ENCODE measurements at places on chromosomes 16 and 17.

GRCh38 chr16:10569621-10570020, 10.8 kb downstream of the EMP2 start:
- DNase-seq, result no peak

DNA sequence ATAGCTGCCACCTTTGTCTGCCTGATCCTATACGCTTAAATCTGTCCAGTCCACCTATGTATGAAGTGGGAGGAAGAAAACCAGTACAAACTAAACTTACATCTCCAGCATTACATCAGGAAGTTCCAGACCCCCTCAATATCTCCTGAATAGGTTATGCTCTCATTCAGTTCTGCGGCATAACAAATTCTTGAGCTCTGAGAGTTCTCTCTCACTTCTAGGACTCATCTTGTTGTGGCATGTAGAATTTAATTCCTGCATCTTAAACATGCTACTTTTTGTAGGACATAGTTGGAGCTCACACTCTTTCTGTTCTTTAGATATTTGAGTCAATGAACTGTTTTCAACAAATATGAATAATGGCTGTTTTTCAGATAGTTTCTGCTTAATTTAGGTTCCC, 662.5 kb downstream of the CDH11 start:
- no peak for DNase-seq

GRCh38 chr16:14057878-14058382, 13.2 kb upstream of the MRTFB start:
- DNase-seq, result peak; percentile 12

DNA sequence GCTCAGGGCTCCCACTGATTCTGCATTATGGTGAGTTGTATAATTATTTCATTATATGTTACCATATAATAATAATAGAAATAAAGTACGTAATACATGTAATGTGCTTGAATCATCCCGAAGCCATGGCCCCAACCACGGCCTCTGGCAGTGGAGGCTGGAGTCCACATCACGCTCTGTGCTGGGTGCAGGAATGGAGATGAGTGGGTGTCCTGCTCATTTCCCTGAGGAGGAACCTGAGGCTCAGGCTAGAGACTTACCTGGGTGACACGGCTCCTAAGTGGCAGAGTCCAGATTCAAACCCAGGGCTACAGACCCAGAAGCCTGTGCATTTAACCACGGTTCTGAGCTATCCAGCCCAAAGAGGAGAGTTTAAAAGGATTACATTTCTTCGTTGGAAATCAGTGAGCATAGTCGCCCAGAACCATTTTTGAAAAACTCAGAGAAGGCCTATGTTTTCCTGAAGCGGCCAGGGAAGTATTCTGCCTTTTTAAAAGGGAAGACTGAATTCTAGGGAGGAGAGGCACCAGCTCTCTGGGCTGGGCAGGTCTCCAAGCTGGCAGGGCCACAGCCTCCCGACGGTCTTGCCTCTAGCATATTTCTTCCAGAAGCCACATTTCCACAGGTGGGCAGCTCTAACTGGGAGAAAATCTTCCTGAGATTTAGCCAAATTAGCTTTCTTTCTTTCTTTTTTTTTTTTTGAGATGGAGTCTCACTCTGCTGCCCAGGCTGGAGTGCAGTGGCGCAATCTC, 6.7 kb downstream of the IL4R start:
- DNase-seq, result no peak

DNA sequence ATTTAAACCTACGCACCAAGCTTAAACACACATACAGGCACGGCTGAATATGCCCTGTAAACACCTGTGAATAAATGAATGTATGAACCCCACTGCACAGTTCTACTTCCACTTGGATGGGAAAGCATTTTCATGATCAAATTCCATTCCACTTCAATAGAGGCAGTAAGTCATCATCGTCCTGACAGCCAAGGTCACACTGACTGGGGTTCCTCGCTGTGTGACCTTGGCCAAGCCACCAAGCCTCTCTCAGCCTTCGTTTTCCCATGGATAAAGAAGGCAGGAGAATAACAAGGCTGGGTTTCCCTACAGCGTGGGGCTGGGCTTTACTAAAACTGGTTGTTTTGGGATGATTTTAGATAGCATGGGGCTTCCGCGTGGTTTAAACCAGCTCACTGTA, 82.8 kb downstream of the TBC1D16 start:
- no peak for DNase-seq

DNA sequence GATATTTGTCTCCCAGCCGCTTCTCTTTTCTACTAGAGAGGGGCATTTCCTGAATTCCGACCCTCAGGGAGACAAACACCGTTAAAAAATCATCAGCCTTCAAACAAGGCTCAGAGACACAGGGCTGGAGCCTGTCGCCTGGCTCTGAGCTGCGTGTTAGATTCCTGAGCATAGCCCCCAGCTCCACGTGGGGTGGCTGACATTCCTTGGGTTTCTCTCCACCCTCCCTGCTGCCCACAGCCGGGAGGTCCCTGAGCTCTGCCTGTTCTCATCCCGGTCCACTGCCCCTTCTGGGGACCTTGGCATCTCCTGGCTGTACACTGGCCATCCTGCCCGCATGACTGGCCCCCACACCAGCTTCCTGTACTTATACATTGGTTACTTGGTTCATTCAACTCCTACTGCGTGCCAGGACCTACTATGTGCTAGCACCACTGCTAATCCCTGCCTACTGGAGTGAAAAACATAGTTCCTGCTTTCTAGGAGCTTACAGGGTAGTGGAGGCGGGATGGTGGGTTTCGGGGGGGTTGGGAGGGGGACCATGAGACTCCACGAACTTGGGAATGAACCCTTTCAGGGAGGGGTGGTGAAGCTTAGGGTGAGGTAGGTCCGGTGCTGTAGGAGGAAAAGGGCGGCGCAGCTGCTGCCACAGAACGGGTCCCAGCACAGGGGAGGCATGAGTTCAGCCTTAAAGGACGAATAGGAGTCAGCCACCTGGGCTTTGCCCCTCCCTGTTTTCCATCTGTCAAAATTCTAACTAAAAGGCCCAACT, 52.1 kb upstream of the TMEM132E start:
- no peak for DNase-seq

- DNase-seq, result no peak
Observed at GRCh38 chr17:33007186-33007585, 15.5 kb downstream of the SPACA3 start.

DNA sequence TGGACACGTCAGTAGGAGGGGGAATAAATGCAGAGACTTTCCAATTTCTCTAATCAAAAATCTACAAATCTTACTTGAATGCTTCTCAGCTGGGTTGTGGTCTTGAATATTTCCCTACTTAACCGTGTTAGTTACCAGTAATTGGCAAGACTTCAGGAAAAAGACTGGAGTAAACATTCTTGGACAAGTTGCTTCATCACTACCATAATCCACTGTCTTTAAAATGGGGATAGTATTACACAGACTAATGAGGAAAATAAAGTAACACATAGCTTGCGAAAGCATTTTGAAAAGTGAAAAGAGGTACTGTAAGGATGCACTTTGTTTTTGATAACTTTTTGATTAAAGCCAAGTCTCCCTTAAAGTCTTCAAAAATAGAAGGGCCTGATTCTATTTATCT, 18.4 kb downstream of the MYH1 start:
- DNase-seq, result no peak

DNA sequence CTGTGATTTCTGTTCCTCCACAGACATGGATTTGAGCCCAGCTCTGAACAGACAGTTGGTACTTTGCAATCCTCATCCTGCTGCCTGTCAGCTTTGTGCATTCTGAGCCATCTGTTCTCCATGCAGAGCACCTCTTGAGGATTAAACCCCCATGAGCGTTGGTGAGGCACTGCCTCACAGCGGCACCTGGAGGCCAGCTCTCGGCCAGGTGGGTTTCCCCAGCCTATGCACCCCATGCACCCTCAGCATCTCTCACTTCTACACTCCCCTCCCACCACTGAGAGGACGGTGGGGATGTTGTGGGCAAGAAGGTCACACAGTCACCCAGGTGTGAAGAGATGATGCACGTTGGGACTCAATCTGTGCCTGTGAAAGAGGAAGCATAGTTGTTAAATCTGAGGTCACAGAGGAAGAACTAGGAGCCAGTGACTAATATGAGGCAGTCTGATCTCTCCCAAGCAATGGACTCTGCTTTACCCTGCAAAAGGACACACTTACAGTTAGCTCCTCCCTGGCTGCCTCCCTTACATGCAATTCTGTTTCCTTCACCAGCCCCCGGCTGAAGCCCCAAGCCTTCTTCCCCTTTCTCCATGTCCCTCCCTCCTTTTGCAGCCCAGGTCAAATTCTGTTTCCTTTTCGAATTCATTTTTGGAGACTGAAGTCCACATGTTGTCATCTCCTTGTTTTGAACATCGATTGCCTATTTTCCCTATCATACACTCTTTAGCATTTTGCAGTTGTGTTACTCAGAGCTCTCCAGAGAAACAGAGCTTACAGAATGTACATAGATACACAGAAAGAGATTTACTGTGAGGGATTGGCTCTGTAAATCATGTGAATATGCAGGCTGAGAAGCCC, 58.5 kb downstream of the HS3ST3B1 start:
- DNase-seq, result no peak

DNA sequence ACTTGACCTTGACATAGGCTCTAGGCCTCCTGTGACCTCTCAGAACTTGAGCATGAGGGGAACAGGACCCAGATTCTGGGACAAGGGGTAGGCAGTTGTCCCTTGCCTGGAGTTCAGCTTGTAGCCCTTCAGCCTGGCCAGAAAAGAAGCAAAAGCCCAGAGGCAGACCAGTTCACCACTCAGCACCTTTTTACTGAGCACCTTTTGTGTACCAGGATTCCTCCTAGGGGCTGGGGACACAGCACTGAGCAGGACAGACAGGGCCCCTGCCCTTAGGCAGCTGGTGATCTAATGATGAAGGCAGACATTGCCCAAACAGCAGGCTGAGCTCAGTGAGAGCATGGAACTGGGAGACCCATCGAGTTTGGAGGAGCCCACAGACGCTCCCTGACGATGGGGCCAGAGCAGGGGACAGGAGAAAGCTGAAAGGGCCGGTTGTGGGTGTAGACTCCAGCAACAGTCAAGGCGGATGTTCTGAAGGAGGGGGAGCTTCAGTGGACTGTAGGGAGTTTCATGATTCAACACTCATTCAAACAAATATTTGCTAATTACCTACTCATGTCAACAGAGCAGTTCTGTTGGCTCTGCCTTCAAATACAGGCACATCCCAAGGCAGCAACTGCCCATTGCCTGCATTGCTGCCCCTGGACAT, 32.0 kb downstream of the SBK1 start:
- no peak for DNase-seq

- DNase-seq, result no peak
Observed at GRCh38 chr17:64343833-64344637, 46.6 kb downstream of the PECAM1 start.

GRCh38 chr16:89282523-89282922, 65.0 kb downstream of the ZNF778 start:
- no peak for DNase-seq

- no peak for DNase-seq
Observed at GRCh38 chr16:81627024-81627423, 152.1 kb upstream of the PLCG2 start.

- no peak for DNase-seq
Observed at GRCh38 chr16:28168991-28169554, 42.7 kb downstream of the XPO6 start.

DNA sequence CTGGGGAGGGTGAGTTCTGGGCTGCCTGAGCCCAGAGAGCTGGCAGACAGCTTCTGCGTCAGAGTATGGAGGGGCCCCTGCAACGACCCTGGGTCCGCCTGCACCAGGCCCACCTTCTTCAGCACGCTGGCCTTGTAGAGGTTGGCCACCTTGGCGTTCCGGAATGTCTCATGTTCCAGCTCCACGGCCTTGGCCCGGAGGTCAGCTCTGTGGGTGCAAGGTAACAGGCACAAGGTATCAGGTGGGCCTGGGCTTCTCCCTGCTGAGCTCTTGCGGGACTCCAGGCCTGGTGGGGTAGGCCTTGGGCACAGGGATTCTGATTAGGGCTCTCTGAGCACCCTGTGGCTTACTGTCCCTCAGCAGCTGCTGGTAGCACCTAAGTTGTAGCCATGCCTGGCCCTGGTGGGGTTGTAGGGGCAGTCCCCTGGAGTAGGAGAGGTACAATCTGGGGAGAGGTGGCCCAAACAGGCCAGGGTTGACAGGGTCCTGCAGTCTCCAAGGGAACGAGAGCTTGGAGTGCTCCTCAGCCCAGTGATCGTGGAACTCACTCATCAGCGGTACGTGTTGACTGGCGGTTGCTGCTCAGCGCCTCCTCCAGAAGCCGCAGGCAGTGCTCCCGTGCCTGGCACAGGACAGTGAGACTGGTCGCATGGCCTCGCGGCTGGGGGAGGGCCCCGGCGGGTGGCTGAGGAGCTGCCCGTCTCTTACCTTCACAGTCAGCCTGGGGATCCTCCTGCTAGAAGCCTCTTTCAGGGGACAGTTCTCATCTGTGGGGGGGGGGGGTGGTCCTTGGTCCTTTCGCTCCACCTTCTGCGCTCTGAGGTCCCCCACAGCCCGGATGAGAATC, 2.9 kb upstream of the SMIM5 start:
- no peak for DNase-seq

GRCh38 chr17:54021418-54021817, 198.7 kb downstream of the KIF2B start:
- no peak for DNase-seq

DNA sequence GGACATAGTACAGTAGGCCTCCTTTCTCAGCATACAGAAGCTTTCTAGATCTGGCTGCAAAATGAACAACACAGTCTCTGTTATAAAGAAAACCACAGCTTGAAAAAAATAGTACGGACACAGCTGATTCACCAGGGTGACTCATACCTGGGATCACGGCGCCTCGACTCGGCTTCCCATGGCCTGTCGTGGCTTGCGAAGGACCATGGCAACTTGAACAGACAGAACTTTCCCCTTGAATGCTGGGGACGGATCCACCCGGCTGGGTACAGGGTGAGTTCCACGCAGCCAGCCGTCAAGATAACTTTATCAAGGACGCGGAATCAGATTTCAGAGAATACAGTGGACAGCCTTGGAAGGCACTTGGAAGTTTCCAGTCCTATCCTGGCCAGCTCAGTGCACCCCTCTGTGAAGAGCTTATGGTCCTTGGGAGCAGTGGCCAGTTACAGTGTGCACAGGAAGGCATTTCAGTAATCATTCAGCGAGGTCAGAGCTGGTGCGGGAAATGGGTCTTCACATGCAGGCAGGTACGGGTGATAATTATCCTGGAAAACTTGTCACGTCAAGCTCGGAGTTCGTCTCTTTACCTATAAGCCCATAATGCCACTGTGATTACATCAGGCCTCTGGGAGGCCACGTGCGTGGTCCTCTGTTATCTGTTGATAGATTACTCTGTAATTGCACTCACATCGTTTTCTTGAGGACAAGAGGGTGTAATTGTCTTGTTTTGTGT, 57.9 kb upstream of the MAF start:
- DNase-seq, result no peak

Measured in thoracic aorta (tissue), 2 donors.